ENCODE measurements at places on chromosomes 6 and 20.

GRCh38 chr20:38246357-38247165 lies 14.0 kb downstream of the KIAA1755 start:
- peak; percentile 31 for DNase-seq

- DNase-seq: no peak
Measured at GRCh38 chr6:27838945-27839625, 73.1 kb downstream of the OR2B2 start.

DNA sequence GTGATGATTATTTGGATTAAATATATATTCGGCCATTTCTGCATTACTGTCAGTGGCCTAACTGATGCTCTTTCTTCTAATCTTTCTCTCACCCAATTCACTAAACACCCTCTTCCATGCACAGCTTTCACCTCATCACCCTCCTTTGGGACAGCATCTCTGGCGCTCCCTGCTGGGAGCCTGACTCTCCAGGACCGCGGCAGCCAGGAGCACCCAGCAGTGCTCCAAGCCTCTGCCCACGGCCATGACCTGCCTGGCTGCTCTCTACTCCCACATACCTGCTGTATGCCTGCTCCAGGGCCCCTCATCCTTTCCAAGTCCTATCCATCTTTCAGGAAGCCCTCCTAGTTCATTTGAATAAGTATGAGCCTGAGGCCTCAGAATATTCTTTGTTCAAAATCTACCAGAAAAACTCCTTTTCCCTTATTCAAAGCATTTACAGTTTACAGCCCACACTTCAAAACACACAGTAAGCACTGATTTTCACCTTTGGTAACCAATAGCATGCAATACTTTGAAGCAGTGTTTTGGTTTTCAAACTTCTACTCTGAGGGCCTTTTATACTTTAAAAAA lies 15.2 kb downstream of the CTCFL start:
- no peak for DNase-seq

- no peak for DNase-seq
Measured at GRCh38 chr20:51199920-51200319, 177.0 kb upstream of the KCNG1 start.

GRCh38 chr6:125357515-125358256 lies 55.9 kb upstream of the HDDC2 start:
- no peak for DNase-seq

GRCh38 chr20:32458837-32459220 lies 100.7 kb downstream of the ASXL1 start:
- DNase-seq: no peak

DNA sequence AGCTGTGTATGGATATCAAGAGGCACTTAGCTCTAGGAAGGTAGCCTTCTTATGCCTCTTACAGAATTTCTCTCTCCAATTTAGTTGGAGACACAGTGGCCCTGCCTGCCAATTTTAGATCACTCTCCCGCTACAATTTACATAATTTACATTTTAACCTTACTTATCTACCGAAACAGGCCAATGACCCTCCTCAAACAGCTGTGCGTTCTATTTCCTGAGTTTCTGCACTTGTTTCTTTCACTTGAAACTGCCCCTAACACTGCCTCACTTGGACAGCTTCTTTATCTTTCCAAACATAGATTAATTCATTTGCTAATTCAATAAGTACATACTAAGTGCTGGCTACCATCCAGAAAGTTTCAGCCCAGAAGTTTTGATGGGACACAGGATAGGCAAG lies 52.9 kb upstream of the HDDC2 start:
- DNase-seq: no peak

GRCh38 chr6:161265554-161265953 lies 8.3 kb downstream of the AGPAT4 start:
- DNase-seq: no peak
